ENCODE measurements at places on chromosomes 7 and 10.

DNA sequence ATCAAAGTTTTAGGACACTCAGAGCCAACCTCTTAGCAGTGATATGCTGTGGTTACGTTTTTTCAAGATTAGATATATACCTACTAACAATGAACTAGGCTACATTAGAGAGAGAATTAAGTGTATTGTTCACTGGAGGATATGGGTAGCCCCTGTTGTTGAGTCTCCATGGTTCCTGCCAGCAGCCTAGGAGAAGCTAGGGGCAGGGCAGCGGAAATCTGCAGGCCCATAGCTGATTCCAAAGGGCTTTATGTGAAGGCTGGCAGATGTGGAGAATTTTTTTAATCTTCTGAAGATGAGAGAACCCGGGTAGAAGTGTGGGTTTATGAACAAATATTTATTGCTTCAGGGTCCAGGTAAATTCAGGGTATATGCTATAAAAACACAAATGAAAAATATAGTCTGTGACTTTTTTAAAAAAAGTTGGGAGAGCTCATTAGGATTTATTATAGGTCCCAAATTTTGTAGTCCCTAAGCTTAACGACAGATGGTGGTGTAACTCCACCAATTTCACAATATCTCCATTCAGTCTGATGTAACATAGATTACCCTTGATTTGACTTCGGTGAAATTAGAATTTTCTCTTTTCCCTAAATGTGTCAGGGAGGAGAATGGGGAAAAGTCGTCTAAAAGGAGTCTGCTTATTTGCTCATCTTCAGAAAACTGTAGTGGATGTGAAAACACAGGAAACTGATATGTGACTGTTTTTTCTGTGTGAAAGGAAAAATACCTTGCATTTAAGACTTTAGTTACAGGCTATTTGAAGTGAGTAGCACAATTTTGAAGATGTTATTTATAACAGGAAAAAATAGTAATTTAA lies 163.0 kb upstream of the PPP1R3A start:
- DNase-seq: peak; percentile 78

GRCh38 chr7:26022982-26023381 lies 129.0 kb upstream of the NFE2L3 start:
- DNase-seq: no peak

DNA sequence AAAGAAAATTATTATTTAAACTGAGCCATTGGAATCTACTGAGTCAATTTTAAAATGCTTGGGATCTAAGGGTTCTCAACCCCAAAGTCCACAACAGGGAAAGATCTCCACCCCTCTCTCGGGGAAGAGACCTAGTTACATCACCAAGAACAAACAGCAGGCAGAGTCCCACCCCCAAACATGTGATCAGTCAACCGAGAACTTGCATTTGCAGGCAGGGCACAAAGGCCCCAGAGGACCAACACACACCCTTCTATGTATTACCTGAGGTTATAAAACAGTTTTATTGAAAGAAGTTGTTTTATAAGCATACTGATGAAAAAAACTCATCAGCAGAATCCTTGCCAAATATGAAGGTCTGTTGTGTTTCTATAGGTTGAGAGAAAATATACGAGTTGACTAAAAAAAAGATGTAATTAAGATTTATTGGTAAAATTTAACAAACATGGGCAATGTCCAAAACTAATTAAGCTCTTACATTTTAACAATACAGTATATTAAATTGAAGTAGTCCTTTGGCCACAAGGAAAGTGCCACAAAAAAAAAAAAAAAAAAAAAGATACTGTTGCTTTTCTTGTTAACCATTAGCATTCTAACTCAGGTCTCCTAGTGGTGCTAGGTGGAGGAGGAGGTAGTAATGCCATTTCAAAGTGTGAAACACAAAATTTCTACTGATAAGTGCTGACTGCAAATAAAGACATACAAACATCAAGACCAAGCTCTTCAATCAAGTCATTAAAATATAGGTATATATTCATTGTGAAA lies 975 bp upstream of the USP54 start:
- DNase-seq: peak; percentile 78

DNA sequence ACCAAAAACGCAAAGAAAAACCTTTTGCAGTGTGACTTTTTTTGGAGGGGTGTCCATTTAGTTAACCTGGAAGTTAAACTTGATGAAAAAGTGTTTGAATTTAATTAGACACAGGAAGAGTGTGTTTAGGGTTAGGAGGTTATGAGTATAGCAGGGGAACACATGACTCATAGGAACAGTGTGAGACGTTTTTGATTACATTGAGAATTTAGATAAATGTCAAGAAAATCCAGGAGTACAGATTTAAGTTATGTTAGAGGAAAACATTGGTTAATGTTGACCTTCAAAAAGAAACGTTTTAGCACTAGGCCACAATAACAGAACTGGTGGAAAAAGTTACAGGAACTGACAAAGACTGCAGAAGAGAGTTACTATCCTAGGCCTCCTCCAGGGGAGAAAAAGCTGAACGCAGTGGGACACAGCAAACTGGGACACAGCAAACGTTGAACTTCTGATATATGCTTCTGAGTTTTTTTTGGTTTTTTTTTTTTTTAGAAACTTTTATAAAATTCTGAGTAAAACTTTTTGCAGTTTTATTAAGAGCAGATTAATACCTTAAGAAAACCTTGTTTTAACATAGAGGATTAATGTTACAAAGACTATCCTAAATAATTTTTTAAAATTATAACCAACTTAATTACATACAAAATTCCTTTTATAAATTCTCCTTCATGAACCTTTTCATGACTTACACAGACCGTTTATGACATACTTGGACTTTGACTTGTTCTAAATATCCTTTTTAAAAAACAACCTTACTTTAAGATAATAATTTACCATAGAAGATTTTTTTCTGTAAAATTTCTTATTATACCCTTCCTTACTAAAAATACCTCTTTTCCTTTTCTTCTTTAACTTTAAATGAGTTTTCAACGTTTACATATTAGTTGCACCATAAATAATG lies 22.2 kb downstream of the LANCL2 start:
- no peak for DNase-seq

DNA sequence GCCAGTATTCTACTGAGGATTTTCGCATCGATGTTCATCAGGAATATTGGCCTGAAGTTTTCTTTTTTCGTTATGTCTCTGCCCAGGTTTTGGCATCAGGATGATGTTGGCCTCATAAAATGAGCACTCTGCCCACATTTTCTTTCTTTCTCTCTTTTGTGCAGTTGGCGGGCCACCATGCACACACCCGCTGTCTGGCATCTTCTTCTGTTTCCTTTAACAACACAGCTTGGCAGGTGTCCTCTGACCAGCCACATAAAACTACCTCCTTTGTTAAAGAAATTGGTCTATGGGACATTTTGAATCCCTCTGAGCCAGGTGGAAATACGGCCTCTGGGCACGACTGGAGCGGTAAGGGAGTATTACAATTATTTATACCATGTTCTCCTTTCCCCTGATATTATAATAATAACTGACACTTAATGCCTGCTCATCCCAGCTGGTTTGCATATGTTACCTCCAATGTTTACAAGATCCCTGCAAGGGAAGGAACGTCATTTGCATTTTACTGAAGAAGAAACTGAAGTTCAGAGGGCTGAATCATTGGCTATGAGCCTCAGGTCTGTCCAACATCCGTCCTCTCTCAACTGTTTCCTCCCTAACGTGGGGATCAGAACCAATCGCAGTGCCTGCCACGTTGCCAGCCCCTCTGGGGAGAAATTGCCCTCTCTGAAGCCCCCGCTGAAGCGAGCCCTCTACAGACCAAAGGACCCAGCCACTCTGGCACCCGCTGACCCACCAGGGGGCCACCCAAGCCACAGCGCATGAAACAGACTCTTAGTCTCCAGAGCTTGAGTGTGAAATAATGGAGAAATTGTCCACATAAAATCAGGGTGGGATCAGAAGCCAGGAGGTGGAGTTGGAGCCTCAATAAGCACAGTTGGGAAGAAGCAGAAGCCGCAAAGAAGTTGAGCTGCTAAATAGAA lies 125.0 kb upstream of the FOXK1 start:
- DNase-seq: no peak

DNA sequence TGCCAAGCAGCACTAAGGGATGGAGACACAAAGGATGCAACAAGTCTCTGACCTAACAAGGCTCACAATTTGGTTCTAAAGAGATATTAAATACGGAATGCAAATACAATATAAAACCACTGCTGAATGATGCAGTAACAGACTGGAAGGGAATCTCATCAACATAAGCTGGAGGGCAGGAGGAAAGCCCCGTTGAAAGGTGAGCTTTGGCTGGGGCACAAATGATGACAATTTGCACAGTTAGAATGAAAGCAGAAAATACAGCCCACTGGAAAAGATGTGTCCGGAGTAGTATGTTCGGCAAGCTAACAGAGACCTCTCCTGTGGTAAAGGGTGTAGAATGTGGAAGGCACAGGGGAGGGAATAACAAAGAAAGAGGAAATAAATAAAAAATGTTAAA lies 26.1 kb downstream of the PAXIP1 start:
- no peak for DNase-seq

DNA sequence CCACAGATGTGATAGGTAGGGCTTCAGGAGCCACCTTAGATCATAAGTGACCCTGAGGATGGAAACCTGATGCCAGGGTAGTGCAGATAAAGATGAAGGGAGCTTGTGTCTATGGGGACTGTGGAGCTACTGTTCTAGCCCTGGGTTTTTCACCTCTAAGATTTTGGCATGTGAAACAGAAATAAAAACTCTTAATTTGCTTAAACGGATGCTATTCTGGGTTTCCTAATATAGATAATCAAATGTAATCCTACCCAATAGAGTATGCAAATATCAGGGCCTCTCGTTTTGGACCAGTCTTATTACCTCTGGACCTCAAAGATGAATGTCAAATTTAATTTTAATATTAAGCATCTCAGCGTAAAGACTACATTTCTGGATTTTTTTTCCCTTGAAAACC lies 49.3 kb downstream of the ABCB4 start:
- no peak for DNase-seq

DNA sequence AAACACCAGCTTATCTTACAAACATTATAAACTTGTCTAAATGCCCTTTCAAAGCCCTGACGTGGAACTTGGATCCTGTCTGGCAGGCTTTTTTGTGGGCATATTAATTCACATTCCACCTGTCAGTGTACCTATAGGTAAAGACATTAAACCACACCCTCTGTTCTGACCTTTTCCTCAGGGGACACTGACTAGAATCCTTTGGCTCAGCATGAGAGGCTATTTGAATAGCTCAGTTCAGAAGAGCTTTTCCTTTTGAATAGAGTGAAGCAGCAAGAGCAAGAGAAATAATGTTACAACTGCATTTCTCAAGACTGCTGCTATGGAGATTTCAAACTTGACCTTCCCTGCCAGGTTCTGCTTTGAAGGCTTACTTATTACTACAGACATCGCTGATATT lies 76.9 kb downstream of the CYP51A1 start:
- DNase-seq: peak; percentile 5

DNA sequence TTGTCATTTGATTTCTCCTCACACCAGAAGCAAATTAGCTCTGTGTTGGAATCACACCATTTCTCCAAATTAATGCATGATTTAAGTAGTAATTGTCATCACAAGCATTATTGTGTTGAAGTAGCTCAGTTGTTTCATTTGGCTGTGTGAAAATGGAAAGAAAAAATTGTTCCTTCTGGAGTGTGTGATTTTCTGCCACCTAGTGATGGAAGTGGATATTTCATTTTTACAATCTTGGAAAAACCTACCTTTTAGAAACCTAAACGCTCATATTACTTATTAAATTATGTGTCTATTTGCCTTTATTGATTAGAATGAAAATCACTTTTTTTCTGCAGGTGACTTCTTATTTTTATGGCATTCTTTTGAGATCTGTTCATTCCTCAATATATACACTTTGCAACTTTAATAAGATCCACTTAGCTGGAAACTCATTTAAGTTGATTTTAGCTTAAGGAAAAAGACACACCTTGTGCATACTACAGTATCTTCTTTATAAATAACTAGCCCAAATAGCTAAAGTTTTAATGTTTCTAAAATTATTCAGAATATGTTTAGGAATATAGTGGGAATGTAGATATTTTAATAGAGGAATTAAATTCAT lies 50.0 kb downstream of the SRI start:
- DNase-seq: peak; percentile 41

- DNase-seq: no peak
These were observed 752 bp downstream of the KLF14 start for GRCh38 chr7:130732980-130733930.

DNA sequence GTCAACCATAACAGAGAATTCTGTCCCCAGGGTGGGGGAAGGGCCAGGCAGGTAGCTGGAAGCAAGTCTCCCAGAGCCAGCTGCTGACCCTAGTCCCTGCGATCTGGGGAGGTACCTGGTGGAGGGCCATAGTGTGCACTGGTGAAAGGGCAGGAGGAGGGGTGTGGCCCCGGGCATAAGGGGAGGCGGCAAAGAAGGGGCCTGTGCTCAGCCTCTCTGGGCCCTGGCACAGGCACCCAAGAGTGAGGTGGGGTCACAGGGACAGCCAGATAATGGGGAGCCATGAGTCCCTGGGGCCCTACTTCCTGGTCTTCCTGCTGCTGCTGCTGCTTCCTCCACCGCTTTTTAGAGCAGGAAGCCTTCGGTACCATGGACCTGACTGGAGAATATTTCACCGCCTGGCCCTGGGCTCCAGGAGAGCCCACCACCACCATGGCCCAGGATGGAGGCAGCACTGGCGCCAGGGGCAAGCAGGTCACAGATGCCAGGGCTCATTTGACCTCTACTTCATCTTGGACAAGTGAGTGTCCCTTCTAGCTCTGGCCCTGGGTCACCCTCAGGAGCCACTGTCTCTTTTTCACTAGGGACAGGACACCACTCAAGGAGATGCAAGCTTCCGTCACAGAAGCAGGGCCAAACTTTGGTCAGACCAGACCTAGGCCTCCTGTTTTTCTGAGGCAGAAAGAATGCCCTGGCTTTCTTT lies at the start of gene ANTXRL:
TSS of gene ANTXRL (plus strand) at position 7 of the 703 bp plus-strand sequence. CDS start at position 273, 266 bp downstream.
- DNase-seq: no peak

GRCh38 chr7:101420436-101420835 lies 57.8 kb downstream of the COL26A1 start:
- no peak for DNase-seq

GRCh38 chr10:29241925-29242324 lies 46.9 kb upstream of the LYZL1 start:
- DNase-seq: no peak

DNA sequence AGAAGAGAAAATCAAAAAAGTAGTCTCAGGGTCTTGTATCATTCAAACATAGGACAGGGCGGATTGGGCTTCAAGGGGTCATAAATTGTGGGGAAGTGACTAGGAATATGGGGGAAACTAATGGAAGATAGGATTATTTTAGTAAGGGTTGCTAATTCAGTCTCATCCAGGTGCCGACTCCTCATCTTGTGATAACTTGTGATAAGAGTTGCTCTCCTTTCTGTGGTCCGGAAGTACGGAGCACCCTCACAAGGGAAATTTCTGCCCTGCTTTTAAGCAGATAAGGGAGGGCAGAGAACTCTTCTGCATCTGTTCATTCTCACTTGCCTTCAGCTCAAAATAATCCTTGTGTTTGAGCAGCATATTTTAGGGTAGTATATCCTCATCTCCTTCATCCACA lies 436.4 kb upstream of the LRGUK start:
- no peak for DNase-seq

GRCh38 chr10:13329565-13329964 lies 18.5 kb downstream of the SEPHS1 start:
- DNase-seq: no peak

- DNase-seq: no peak
These were observed 31.9 kb upstream of the SGCE start for GRCh38 chr7:94687810-94688209.
